Natural killer cell (primary cell): ENCODE measurements at places on chromosomes 13 and 19. TPM values are rescaled to one million over a fixed set of nuclear protein-coding genes. Genes with fewer than 3 reads are reported as not detected.

DPP9 gene
- 133 TPM for total RNA-seq

APOC1 gene
- total RNA-seq: not detected

DNA sequence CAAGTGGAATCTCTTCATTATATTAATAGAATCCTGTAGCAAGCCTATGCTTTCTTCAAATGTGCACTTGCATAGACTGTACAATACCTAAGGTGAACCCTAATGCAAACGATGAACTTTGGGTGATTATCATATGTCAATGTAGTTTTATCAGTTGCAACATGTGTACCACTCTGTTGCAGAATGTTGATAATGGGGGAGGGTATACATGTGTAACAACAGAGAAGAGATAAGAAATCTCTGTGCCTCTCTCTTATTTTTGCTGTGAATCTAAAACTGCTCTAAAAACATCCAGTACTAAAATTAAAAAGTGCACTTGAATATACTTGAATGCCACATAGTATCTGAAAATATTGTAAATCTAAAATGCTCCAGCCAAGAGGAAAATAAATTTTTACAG lies 820.8 kb upstream of the MIR17HG start:
- DNase-seq: no peak
- H3K4me1 ChIP-seq: no peaks in the 10 kb centered on the region
- H3K27ac ChIP-seq: no peak overlapping the region

DNA sequence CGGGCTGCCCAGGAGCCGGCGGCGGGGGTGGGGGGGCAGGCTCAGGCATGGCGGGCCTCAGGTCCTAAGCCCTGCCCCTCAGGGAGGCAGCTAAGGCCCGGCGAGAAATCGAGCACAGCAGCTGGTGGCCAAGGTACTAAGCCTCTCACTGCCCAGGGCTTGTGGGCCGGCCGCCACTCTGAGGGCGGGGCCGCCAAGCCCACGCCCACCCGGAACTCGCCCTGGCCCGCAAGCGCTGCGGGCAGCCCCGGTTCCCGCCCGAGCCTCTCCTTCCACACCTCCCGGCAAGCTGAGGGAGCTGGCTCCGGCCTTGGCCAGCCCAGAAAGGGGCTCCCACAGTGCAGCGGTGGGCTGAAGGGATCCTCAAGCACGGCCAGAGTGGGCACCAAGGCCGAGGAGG lies 33.1 kb downstream of the PCDH8 start:
- no peaks in the 10 kb centered on the region for H3K36me3 ChIP-seq
- H3K4me1 ChIP-seq: no peaks in the 10 kb centered on the region
- no peak for DNase-seq
- no peaks in the 10 kb centered on the region for H3K27me3 ChIP-seq

GRCh38 chr13:102295316-102296048 lies 106.4 kb downstream of the FGF14 start:
- H3K4me3 ChIP-seq: no peak overlapping the region
- no peak for DNase-seq
- H3K4me1 ChIP-seq: no peaks in the 10 kb centered on the region

DNA sequence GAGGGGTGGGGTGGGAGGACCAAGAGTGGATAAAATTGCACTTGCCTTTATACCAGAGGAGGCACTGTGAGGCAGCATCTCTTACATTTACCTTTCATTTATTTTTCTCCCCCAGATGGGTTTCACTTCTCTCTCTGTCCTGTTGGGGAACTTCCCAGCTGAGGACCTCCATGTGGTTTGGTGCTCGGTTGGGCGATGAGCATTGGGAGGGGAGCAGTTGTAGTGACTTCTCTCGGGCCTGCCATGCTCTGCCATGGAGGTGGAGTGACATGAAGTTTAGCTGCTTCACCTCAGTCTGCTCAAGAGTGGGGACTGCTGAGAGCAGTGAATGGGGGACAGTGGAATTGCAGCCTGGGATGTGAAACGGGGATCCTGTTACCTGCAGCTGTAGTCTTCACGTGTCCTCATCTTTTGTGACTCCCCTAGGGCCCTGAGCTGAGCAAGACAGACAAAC lies 23.1 kb upstream of the CXCL17 start:
- peak overlapping the region; percentile 8 for H3K27ac ChIP-seq
- H3K27me3 ChIP-seq: no peaks in the 10 kb centered on the region
- H3K4me3 ChIP-seq: no peak overlapping the region
- no peak for DNase-seq
- no peaks in the 10 kb centered on the region for H3K36me3 ChIP-seq

- no peaks in the 10 kb centered on the region for H3K27me3 ChIP-seq
- no peak for DNase-seq
- peaks cover 43% of the 10 kb centered on the region for H3K4me1 ChIP-seq
- no peak overlapping the region for H3K4me3 ChIP-seq
- H3K36me3 ChIP-seq: peaks cover 9% of the 10 kb centered on the region
- H3K27ac ChIP-seq: no peak overlapping the region
Observed at GRCh38 chr13:100657881-100658315, 16.7 kb downstream of the TMTC4 start.
